ENCODE measurements at places on chromosomes 2 and 18.

DNA sequence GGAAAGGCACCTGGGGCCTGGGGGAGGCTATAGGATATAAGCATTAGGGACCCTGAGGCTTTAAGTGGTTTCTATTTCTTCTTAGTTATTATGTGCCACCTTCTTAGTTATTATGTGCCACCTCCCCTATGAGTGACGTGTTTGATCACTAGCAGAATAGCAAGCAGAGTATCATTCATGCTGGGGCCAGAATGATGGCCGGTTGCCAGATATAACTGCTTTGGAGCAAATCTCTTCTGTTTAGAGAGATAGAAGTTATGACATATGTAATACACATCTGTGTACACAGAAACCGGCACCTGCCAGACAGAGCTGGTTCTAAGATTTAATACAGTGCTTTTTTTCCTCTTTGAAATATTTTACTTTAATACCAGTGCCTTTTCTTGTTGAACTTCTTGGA, 29.4 kb downstream of the LIPG start:
- no peak for DNase-seq

DNA sequence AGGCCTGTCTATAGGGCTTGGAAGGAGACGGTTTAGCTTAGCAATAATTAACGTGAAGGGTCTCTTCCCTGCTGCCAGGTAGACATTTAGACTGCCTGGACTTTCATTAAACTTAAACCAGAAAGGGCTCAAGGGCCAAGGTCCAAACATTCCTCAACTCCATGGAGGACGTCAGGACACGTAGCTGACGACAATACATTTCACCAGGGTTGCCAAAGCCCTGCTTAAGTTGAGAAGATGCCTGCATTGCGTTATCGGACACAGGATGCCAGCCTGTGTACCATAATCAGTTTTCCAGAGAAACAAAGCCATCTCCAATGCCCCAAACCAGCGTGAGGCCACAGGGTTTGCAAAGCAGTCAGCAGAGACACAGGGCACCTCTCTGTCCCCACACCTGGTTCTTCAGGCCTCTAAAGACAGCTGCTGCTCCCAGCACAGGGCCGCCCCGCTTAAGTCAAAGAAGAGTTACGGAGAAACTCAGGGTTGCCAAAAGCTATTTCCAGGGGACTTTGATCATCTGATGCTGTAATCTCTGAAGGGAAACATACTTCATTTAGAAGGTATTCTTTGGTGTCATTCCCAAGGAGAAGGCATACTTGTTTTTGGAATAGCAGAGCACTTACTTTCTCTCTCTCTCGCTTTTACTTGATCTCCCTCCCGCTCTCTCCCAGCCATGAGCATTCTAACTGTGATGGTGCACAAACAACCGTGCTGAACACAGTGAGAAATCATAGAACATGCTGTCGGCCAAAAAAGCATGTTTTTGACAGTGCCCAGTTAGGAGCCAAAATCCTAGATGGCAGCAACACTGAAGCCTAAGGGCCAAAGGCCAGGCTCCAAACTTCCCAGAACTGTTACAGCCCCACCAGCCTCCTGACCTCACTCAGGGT, 46.0 kb downstream of the TTC32 start:
- DNase-seq: no peak

GRCh38 chr2:8416001-8416571, 265.8 kb upstream of the ID2 start:
- no peak for DNase-seq

GRCh38 chr2:54586062-54586461, 129.9 kb downstream of the SPTBN1 start:
- no peak for DNase-seq

DNA sequence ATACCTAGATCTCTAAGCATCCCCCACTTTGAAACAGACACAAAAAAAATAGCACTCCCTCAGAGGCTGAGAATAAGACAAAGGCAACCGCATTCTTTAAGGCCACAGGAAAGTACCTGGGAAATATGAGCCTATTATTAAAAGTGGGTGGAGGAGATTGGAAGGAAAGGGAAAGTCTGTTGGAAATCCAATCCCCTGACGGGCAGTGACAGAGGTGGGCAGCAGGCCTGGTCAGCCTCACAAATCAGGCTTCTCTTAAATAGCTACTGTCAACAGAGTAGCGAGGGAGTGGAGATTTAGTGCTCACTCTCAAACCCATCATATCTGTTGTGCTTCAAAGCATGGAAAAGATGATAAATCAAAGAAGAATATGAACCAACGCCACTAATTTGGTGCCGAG, 324.4 kb downstream of the ALK start:
- DNase-seq: no peak

GRCh38 chr2:76027761-76028160, 317.0 kb upstream of the GCFC2 start:
- DNase-seq: no peak

DNA sequence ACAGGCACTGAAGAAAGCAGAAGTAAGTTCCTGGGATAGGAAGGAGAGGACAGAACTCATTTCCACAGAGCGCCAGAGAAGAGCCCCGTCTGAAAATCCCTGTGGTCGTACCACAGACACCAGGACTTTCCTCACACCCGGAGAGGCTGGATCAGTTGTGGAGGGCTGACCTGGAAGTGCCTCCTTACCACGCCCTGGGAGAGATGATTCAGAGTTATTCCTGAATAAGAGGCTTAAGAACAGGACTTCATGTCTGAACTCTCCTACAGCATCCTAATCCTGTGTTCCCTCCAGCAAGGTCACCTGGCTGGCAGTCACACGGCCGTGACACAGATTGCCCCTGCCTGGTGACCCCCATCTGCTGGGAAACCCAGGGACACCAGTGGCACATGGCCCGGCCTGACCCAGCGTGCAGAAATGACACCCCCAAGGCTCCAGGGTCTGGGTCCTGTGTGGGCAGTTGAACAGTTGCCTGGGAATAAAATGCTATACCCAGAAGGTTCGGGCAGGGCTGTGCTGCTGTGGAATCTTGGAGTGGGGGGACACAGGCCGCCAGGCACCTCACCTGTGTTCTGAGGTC, 105.9 kb downstream of the PXDN start:
- no peak for DNase-seq

GRCh38 chr2:180328795-180329422, 321.8 kb upstream of the CWC22 start:
- no peak for DNase-seq

DNA sequence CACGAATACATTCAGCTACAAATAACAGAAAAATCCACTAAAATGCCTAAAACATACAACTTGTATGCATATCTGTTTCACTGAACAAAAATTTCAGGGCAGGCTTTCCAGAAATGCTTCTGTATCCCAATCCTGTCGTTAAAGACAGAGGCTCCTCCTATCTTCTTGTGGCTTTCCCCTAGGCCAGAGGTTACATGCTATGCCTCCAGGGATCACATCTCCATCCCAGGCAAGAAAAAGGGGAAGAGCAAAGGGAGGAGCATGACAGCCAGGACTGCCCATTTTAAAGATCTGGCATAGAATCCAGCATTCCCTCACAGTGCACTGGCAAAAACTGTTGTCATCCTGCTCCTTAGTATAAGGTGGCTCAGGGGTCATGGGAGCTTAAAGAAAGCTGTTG, 268.7 kb upstream of the SETBP1 start:
- DNase-seq: no peak

DNA sequence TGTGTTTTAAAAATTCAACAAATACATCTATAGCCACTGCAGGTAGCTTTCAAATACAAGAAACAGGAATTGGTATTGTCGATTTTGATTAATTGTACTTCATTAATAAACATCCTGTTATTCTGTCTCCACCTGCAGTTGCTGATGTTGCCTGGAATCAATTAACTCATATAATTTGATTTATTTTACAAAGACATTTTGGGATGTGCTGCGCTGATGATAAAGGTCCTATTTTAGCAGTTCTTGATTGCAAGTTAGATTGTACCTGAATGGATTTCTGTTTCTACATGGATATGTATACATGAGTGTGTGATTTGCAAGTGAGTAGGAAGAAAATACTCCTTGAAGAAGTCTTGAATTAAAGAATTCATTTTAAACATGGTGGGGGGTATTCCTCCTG, 605.3 kb downstream of the ARHGAP15 start:
- no peak for DNase-seq

GRCh38 chr2:46051085-46051484, 246.1 kb upstream of the EPAS1 start:
- no peak for DNase-seq

DNA sequence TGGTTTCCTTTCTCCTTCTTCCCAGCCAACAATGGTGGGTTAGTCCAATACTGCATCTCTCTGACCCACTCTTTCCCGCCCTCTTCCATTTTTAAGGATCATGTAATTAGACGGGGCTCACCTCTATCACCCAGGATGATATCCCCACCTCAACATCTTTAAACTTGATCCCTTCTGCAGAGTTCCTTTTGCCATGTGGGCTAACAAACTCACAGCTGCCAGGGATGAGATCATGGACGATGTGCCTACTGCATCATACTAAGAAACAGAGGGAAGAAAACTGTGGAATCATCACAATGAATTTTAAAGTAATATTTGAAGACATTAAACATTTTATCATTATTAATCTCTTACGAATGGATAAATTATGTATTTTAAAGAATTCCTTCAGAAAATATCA, 183.5 kb downstream of the RDH14 start:
- DNase-seq: no peak

- no peak for DNase-seq
These were observed 58.2 kb downstream of the MYO1B start for GRCh38 chr2:191303140-191304005.

DNA sequence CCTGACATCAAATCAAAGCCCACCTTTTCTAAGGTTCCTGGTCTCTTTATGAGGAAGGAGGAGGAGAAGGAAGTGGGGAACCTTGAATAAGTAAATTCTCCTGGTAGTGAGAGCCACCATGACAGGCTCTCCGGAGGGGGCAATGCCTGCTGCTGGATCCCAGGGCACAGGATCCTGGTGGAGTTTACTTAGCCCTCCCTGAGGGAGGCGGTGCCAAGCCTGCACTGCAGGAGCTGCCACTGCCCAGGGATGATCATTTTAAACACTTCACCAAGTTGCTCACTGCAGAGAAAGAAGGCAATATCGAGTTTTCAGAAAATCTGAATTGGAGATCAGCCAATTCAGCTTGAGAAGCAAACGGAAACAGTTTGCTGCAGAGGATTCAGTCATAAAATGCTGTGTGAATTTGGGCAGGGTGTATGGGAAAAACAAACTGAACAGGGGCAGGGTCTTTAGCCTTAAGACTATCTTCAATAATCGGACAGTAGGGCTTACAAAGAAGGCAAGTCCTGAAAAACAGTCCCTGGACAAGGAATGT, 200.7 kb downstream of the RAD51AP2 start:
- DNase-seq: no peak

DNA sequence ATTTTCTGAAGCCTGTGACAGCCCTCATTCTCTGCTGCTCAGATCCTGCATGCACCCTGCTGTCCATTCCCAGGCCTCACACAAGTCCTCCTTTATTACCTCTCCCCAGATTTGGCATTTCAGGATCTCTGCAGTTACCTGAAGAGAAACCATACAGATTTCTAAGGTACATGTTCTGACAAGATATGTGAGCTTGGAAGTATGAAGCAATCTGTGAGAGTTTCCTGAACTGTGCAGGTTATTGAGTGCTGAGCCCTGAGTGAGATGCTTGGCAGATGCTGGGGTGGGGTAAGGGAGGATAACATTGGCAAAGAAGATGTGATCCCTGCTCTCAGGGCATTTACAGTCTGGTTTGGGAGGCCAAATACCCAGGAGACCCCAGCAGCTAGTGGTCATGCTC, 122.1 kb upstream of the STPG4 start:
- DNase-seq: no peak

GRCh38 chr2:215283221-215283620, 28.6 kb upstream of the ATIC start:
- DNase-seq: no peak

DNA sequence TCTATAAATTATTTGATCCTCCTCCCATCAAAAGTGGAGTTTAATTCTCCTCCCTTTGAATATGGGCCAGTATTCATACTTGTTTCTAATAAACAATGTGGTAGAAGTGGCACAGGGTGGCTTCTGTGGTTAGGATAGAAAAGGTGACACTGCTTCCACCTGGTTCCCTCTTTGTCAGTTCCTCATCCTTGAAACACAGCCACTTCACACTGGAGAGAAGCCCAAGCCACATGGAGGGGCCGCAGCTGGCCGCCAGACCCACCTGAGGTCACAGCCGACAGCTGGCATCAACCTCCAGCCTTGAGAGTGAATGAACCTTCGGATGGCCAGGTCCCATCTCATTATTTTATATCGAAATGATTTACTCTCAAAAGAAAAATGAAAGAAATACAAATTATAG, 27.5 kb upstream of the SLC66A3 start:
- no peak for DNase-seq

- DNase-seq: no peak
These were observed 117.6 kb upstream of the REV1 start for GRCh38 chr2:99607454-99607853.

GRCh38 chr18:12399231-12399630, 8.5 kb upstream of the PRELID3A start:
- no peak for DNase-seq

GRCh38 chr18:76410660-76411417, 84.2 kb downstream of the ZNF516 start:
- no peak for DNase-seq

- no peak for DNase-seq
These were observed 139.5 kb upstream of the SPHKAP start for GRCh38 chr2:228321015-228321414.

GRCh38 chr2:70520825-70521224, 32.8 kb downstream of the TGFA start:
- no peak for DNase-seq

GRCh38 chr18:3147935-3148554, 71.7 kb downstream of the MYOM1 start:
- DNase-seq: no peak

DNA sequence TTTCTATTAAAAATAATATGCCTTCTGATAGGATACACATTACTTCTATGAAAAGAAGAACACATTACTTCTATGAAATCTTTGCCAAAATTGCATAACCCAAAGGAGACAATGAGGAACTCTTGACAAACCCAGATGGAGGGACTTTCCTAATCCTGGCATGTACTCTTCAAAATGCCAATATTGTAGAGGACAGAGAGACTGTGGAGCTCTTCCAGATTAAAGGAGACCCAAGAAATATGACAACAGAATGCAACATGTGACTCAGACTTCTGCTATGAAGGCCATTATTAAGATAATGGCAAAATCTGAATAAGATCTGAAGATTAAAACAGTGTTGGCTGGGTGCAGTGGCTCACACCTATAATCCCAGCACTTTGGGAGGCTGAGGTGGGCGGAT, 22.2 kb downstream of the SOWAHC start:
- DNase-seq: no peak

- no peak for DNase-seq
These were observed 498.5 kb downstream of the DPP10 start for GRCh38 chr2:114940785-114941458.

- DNase-seq: no peak
These were observed 7.1 kb upstream of the CYS1 start for GRCh38 chr2:10087360-10087759.
